ENCODE measurements at places on chromosomes 7 and 10. TPM values are rescaled to one million over a fixed set of nuclear protein-coding genes. Genes with fewer than 3 reads are reported as not detected.

GRCh38 chr10:113666682-113667252, 2.9 kb upstream of the NRAP start:
- H3K27ac ChIP-seq = peak overlapping the region; percentile 71
- no peaks in the 10 kb centered on the region for H3K36me3 ChIP-seq
- no peak for DNase-seq
- H3K27me3 ChIP-seq = no peaks in the 10 kb centered on the region

EEF1AKMT2 gene
- 23.6 TPM for total RNA-seq

DNA sequence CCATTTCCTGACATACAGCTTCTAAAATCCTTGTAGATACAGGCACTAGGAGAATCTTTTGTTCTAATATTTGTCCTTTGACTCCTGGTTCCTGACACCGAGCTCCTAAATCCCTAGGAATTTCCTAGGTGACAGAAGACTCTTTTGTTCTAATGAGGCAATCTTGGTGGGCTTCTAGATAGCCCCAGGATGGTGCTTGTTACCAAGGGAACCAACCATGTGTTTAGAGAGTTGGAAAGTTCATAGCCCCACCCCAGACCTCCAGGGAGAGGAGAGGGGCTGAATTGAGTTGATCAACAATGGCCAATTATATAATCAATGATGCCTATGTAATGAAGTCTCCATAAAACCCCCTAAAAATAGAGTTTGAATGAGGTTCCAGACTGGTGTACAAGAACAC, 145.1 kb downstream of the JMJD1C start:
- H3K27me3 ChIP-seq = no peaks in the 10 kb centered on the region
- no peak overlapping the region for H3K27ac ChIP-seq
- H3K36me3 ChIP-seq = no peaks in the 10 kb centered on the region

DNA sequence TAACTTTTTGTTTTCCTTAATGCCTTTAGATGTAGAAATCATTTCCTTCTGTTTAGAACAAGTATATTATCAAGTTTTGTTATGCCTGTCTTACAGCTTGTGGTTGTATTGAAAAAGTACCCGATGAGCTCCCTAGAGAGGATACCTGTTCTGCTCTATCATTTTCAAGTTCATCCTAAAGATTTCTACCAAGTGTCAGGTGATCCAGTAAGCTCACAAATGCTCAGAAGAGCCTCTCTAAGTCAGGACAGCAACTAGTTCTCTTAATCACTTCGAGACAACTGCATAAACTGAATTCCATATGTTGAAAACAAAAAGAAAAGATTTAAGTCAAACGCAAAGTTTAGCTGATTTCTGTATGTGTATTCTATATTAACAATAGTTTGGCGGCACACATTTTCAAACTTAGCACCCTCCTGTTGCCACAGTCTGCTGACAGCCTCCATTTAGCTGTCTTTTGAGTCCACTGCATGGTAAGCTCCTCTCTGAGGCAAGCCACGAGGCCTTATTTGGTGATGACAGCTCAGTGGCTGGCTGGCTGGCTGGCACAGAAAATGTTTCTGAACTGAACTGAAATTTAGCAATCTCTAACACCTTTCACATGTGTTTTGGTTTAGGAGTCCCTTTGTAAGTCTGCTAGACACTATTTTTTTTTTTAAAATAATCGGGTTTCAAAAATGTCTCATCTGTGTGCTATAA, 59.4 kb downstream of the SEMA3C start:
- H3K4me1 ChIP-seq = no peaks in the 10 kb centered on the region
- H3K27me3 ChIP-seq = no peaks in the 10 kb centered on the region
- H3K27ac ChIP-seq = peak overlapping the region; percentile 75
- no peak overlapping the region for H3K4me3 ChIP-seq
- no peaks in the 10 kb centered on the region for H3K36me3 ChIP-seq

GRCh38 chr7:82410461-82410860, 33.1 kb downstream of the CACNA2D1 start:
- H3K27ac ChIP-seq = no peak overlapping the region
- no peaks in the 10 kb centered on the region for H3K27me3 ChIP-seq
- H3K36me3 ChIP-seq = no peaks in the 10 kb centered on the region
- H3K4me1 ChIP-seq = no peaks in the 10 kb centered on the region

- no peaks in the 10 kb centered on the region for H3K4me1 ChIP-seq
- H3K27me3 ChIP-seq = no peaks in the 10 kb centered on the region
- no peak overlapping the region for H3K4me3 ChIP-seq
- no peaks in the 10 kb centered on the region for H3K36me3 ChIP-seq
These were observed 3.9 kb upstream of the IQUB start for GRCh38 chr7:123538189-123538714.

TNS3 gene
- 56.2 TPM for total RNA-seq

DNA sequence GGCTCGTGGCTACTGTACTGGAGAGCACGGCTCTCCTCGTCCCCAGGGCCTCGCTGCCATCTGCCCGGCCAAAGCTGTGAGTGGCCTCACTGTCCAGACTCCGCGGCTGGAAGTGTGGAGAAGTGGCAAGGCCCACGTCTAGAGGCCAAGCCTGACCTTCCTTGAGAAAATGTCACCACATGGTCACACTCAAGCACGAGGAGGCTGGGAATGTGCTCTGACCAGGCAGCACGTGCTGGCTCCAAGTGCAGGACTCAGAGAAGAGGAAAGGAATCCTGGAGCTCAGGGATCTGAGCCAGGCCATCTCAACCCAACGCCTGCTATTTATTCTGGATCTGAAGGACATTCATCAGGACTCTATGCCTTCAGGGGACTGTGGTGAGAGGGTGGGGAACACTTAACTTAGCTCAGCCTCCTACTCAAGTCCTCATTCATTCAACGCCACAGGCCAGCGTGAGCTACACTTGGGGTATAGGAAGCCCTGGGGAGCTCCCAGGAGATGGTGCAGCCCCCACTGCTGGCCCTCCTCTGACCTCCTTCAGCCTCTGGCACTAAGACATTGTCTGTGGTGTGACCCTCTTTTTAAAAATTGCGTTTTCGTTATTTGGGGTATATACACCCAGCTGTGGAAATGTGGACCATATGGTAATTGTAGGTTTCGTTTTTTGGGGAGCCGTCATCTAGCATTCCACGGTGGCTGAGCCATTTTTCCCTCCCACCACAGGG, 29.0 kb downstream of the EN2 start:
- peaks cover 51% of the 10 kb centered on the region for H3K27me3 ChIP-seq
- DNase-seq = no peak
- H3K27ac ChIP-seq = no peak overlapping the region
- H3K36me3 ChIP-seq = no peaks in the 10 kb centered on the region
- no peaks in the 10 kb centered on the region for H3K4me1 ChIP-seq
- no peak overlapping the region for H3K4me3 ChIP-seq

DNA sequence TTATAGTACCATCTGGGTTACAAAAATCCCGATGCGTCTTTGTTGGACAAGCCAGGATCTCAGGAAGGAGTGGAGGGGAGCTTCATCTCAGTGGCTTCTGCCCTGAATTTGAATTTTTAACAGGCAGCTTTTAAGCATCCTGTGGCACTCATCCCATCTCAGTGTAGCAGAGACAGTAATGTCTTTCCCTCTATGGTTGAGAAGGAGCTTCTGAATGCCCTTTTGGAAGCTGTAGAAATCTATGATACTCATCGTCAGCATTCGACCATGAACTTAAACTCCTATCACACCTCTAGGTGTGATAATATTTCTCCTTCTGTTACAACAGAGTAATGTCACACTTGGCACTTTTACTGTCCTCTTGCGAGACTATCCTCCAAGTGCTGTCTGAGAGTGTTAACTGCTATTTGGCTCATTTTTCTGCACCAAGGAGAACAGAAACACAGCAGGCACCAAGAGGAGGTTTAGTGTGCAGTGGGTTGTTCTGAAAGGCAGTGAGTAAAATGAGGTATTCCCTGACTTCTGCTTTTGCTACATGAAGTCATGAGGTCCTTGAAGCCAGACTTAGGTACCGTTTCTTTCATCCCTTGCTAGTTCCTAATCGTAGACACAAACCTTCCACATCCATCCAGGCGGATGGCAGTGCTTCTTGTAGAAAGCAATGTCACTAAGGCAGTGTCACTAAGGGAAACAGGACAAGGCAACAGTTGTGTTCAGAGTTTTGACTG, 177.4 kb downstream of the CELF2 start:
- no peak overlapping the region for H3K27ac ChIP-seq
- H3K36me3 ChIP-seq = no peaks in the 10 kb centered on the region
- no peak overlapping the region for H3K4me3 ChIP-seq
- H3K27me3 ChIP-seq = no peaks in the 10 kb centered on the region
- no peaks in the 10 kb centered on the region for H3K4me1 ChIP-seq

SPACDR gene
- total RNA-seq = not detected

- no peak overlapping the region for H3K4me3 ChIP-seq
- DNase-seq = no peak
- no peaks in the 10 kb centered on the region for H3K4me1 ChIP-seq
- no peaks in the 10 kb centered on the region for H3K36me3 ChIP-seq
- H3K27me3 ChIP-seq = no peaks in the 10 kb centered on the region
These were observed 184.6 kb downstream of the RAMP3 start for GRCh38 chr7:45342236-45342635.

- no peak overlapping the region for H3K4me3 ChIP-seq
- no peak overlapping the region for H3K27ac ChIP-seq
- H3K27me3 ChIP-seq = peaks cover 12% of the 10 kb centered on the region
- no peak for DNase-seq
- no peaks in the 10 kb centered on the region for H3K36me3 ChIP-seq
These were observed 2.4 kb downstream of the FEZF1 start for GRCh38 chr7:122301858-122302760.

DNA sequence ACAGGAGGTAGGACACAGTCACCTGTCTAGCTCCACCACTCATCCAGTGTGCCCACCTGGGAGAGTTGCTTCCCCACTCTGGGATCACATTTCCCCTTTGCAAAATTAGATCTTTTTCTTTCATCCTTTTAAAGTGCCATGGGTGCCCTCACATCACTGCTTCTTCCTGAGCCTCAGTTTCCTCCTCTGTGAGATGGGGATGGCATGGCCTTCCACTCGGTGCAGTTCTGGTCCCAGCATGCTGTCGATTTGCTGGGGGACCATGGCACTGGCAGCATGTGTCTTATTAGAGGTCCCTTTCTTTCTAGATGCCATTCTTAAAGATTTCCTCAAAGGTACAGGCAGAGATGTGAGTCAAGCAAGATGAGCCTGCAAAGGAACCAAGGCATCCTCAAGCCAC, 158.3 kb upstream of the ZMIZ1 start:
- H3K4me3 ChIP-seq = no peak overlapping the region
- no peaks in the 10 kb centered on the region for H3K36me3 ChIP-seq
- no peak overlapping the region for H3K27ac ChIP-seq
- H3K27me3 ChIP-seq = no peaks in the 10 kb centered on the region

PLXNA4 gene
- total RNA-seq = 32.5 TPM

- no peak overlapping the region for H3K4me3 ChIP-seq
- no peaks in the 10 kb centered on the region for H3K27me3 ChIP-seq
- DNase-seq = no peak
- no peaks in the 10 kb centered on the region for H3K36me3 ChIP-seq
These were observed 159.3 kb downstream of the ETV1 start for GRCh38 chr7:13829914-13830900.

UTF1 gene
- total RNA-seq = not detected

NUPR2 gene
- 10.1 TPM for total RNA-seq

WEE2 gene
- total RNA-seq = not detected

TSPAN14 gene
- total RNA-seq = 76.8 TPM

DNA sequence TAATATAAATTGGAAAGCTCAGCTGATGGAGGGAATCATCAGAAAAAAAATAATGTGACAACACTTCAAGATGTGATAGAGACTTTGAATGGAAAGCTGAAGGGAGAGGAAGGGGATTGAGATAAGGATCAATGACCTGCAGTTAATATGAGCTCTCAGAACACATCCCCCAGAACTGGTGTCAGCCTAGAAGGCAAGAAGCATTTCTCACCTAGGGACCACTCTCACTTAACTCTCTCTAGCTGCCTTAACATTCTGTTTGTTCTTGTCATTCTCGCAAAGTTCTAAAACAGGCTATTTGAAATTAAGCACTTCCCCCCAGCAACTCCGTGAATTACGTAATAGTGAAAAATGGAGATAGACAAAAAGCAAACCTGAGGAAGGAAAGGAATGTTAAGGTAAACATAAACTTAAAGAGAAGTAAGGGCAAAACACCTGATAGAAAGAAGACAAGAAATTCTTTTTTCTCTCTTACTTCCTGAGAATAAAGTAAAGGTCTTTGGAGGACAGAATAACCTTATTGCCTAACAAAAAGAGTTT, 1.2 kb upstream of the MPP7 start:
- H3K4me3 ChIP-seq = no peak overlapping the region
- no peak overlapping the region for H3K27ac ChIP-seq
- DNase-seq = no peak
- no peaks in the 10 kb centered on the region for H3K27me3 ChIP-seq
- H3K36me3 ChIP-seq = no peaks in the 10 kb centered on the region

DNA sequence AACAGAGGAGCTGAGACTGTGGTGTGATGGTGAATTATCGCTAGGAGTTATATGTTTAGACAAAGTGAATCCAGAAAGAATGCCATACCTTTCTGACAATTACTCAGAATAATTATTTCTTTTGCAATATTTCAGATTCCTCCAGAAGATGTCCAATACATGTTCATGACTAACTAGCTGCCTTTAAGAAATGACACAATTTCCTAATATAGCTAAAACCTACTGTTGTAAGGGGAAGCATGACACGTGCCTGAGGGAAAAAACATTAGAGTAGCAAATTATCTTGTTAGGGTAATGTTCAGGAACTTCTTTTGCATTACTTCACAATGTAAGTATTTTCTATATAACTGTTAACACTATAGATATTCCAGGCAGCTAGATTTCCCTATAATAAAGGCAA, 150.3 kb downstream of the COL28A1 start:
- H3K4me3 ChIP-seq = no peak overlapping the region
- H3K27ac ChIP-seq = no peak overlapping the region
- DNase-seq = no peak
- no peaks in the 10 kb centered on the region for H3K36me3 ChIP-seq
- no peaks in the 10 kb centered on the region for H3K27me3 ChIP-seq
- no peaks in the 10 kb centered on the region for H3K4me1 ChIP-seq

GRCh38 chr10:73848821-73849489, 25.4 kb downstream of the CAMK2G start:
- H3K27ac ChIP-seq = no peak overlapping the region
- no peaks in the 10 kb centered on the region for H3K27me3 ChIP-seq
- no peaks in the 10 kb centered on the region for H3K36me3 ChIP-seq

- no peaks in the 10 kb centered on the region for H3K27me3 ChIP-seq
- H3K27ac ChIP-seq = peak overlapping the region; percentile 41
- no peak for DNase-seq
- peak overlapping the region; percentile 1 for H3K4me3 ChIP-seq
- no peaks in the 10 kb centered on the region for H3K36me3 ChIP-seq
- peaks cover 21% of the 10 kb centered on the region for H3K4me1 ChIP-seq
These were observed 2.7 kb downstream of the GPR146 start for GRCh38 chr7:1046722-1047679.

DNA sequence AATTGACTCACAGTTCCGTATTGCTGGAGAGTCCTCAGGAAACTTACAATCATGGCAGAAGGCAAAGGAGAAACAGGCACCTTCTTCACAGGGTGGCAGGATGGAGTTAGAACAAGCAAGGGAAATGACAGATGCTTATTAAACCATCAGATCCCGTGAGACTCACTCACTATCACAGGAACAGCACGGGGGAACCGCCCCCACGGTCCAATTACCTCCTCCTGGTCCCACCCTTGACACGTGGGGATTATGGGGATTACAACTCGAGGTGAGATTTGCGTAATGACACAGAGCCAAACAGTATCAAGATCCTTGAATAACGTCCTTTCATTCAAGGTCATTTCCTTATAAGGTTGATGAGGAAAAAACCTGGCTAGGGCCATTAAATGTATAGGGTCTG, 176.6 kb downstream of the TPK1 start:
- no peak for DNase-seq
- no peak overlapping the region for H3K4me3 ChIP-seq
- no peak overlapping the region for H3K27ac ChIP-seq
- no peaks in the 10 kb centered on the region for H3K27me3 ChIP-seq
- no peaks in the 10 kb centered on the region for H3K36me3 ChIP-seq
